ENCODE measurements at places on chromosomes 2 and 18.

DNA sequence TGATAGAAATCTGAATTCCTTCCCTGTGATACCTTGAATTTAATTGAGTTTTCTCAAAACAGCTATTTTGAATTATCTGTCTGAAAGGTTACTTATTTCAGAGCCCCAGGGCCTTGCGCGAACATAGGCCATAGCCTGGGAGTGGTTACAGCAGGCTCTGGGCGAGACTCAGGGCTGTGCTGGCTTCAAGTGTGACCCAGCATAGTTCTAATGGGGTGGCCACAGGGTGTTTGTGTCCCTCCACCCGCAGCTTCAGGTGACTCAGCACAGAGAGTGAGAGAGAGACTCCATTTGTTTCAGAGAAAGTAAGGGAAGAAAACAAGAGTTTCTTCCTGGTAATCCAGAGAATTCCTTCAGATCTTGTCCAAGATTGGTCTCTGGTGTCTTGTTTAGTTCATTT is 137.9 kb upstream of the POU3F3 start:
- H3K27ac ChIP-seq, result no peak overlapping the region
- no peak overlapping the region for H3K4me3 ChIP-seq
- no peaks in the 10 kb centered on the region for H3K27me3 ChIP-seq
- H3K4me1 ChIP-seq, result no peaks in the 10 kb centered on the region
- no peaks in the 10 kb centered on the region for H3K36me3 ChIP-seq

GRCh38 chr2:232872826-232873225 is 2.8 kb downstream of the SNORC start:
- peak; percentile 18 for DNase-seq
- no peaks in the 10 kb centered on the region for H3K36me3 ChIP-seq
- no peaks in the 10 kb centered on the region for H3K27me3 ChIP-seq
- H3K27ac ChIP-seq, result no peak overlapping the region

DNA sequence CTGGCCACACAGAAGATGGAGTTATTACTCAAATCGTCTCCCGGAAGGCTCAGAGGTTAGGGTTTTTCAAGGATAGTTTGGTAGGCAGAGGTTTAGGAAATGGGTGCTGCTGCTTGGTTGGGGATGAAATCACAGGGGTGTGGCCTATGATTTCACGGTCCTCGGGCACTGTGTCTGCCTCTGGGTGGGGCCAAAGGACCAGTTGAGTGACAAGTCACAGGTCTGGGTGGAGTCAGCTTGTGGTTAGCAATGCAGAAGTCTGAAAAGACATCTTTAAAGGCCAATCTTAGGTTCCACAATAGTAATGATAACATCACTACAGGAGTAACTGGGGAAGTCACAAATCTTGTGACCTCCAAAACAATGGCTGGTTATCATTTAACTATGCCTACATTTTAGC is 387.8 kb downstream of the ZNF521 start:
- no peaks in the 10 kb centered on the region for H3K4me1 ChIP-seq
- no peak for DNase-seq
- no peaks in the 10 kb centered on the region for H3K27me3 ChIP-seq

DNA sequence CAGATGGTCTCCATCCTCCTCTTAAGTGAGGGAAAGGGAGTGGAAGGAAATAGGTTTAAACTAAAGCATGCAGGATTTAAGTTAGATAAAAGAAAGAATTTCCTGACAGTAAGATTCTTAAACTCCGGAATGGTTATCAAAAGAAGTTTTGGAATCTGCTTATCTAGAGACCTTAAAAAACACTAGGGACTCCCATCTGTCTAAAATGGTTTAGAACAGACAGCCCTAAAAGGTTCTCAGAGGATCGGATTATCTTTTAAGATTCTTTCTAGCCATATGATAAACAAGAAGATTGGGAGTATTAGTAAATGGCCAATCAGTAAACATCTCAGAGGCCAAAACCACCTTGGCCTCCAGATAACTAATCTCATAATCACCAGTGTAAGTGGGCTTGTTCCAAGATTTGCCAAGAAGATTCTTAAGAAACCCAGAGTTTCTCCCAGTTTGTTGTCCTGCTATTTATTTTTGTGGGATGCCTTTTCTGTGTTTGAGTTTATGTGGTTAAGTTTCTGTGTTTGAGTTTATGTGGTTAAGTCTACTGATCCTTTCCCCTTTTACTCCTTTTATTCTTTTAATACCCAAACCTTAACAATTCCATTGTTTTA is 314.9 kb upstream of the NRP2 start:
- H3K4me3 ChIP-seq, result no peak overlapping the region
- H3K4me1 ChIP-seq, result no peaks in the 10 kb centered on the region
- H3K27me3 ChIP-seq, result no peaks in the 10 kb centered on the region

DNA sequence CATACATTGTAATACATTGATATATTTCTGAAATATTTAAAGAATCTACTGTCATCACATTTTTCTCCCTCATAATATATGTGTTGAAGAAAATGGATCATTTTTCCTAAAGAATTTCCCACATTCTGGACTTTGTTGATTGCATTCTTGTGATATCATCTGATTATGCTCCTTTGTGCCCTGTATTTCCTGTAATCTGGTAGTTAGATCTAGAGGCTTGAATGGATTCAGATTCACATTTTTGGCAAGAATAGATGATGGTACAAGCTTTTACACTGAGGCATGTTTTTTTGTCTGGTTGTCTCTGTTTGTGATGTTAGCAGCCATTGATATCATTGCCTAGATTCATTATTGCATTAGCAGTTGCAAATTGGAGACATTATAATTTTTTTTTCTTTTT is 13.4 kb downstream of the UBXN2A start:
- H3K27ac ChIP-seq, result no peak overlapping the region
- no peak overlapping the region for H3K4me3 ChIP-seq
- no peaks in the 10 kb centered on the region for H3K4me1 ChIP-seq
- H3K27me3 ChIP-seq, result no peaks in the 10 kb centered on the region
- DNase-seq, result no peak
- H3K36me3 ChIP-seq, result no peaks in the 10 kb centered on the region

- H3K27ac ChIP-seq, result no peak overlapping the region
- no peaks in the 10 kb centered on the region for H3K4me1 ChIP-seq
- no peaks in the 10 kb centered on the region for H3K27me3 ChIP-seq
- H3K36me3 ChIP-seq, result peaks cover 3% of the 10 kb centered on the region
Observed at GRCh38 chr2:144259332-144259731, 260.6 kb downstream of the ZEB2 start.

- no peak overlapping the region for H3K4me3 ChIP-seq
- no peaks in the 10 kb centered on the region for H3K27me3 ChIP-seq
- no peak for DNase-seq
- H3K36me3 ChIP-seq, result no peaks in the 10 kb centered on the region
- no peaks in the 10 kb centered on the region for H3K4me1 ChIP-seq
Observed at GRCh38 chr2:204827701-204828590, 282.7 kb downstream of the PARD3B start.

DNA sequence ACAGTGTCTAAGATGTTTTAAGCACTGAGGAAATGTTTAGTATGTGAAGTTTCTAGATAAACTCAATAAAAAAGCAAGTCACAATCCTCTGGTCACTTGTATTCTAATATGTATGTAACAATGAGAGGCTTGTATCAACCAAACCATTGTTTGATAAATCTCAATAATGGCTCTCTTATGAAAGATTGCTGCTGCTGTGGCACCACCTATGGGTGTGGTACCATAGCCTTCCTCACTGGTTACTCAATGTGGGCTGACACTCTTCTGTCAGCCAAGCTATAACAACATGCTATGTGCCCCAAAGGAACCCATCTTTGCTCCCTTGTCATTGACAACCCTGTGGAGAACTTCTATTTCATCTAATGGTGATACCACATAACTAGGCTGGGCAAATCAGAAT is 12.6 kb upstream of the RAB1A start:
- DNase-seq, result no peak
- H3K4me3 ChIP-seq, result no peak overlapping the region
- no peak overlapping the region for H3K27ac ChIP-seq
- H3K4me1 ChIP-seq, result no peaks in the 10 kb centered on the region
- no peaks in the 10 kb centered on the region for H3K27me3 ChIP-seq

Data from stomach (tissue), 19 donors.